Pancreas (tissue), 10 donors: ENCODE measurements at places on chromosomes 16 and 17. TPM values are rescaled to one million over a fixed set of nuclear protein-coding genes. Genes with fewer than 3 reads are reported as not detected.

GRCh38 chr16:87448866-87449265, 44.0 kb downstream of the ZCCHC14 start:
- DNase-seq, result no peak

DNA sequence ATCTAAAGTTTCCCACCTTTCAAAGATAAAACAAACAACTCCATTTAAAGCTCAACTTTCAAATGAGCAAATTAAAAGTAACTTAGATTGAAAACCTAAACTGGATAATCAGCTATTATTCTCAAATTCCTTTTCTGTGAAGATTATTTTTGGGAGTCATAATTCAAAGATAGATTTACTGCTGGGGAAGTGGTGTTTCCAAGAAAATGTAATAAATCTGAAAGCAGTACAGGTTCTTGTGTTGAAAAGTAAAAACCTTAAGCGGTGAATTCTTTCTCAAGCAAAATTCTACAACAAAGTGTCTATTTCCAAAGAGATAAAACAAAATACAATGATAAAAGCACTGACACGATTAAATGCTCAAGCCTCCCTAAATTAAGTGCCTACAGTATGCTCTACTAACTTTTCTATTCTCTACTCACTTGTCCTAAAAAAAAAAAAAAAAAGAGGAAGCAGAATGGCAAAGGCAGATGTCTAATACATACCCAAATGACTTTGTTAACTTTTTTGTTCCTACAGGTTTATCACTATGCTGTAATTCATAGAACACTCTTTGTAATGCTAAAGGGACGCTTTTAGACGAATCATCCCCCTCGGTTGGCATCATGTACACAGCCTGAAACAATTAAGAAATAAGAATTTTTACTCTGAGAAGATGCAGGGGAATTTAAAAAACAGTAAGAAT, 34.5 kb downstream of the LITAFD start:
- no peak for DNase-seq

The PIRT gene
- 0.09 TPM for total RNA-seq

The ASB16 gene
- 2.3 TPM for total RNA-seq

DNA sequence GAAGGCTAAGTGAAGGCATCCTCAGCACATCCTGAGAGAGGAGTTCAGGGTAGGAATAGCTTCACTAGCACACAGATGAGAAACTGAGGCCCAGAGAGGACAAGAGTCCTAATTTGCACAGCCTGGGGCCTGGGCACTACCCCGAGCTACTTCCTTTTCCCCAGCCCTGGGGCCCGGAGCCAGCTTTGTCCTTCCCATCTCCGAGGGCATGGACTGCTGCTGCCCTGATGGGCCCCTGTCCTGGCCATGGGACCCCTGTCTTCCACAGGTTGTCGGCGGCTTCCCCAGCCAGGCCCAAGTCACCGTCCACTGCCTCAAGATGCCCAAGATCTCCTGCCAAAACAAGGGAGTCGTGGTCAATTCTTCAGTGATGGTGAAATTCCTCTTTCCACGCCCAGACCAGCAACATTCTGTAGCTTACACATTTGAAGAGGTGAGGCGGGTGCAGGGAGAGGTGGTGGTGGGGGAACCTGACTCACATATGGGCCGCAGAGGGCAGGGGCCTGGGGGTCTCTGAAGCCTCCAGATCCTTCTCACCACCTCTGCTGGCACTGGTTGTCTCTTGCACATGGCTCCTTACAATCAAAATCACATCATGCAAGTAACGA, 11.4 kb upstream of the NLRC5 start:
- no peak for DNase-seq
